Articular chondrocyte of knee joint (primary cell): ENCODE measurements at places on chromosomes 6 and 20. TPM values are rescaled to one million over a fixed set of nuclear protein-coding genes. Genes with fewer than 3 reads are reported as not detected.

The TFAP2A gene
- 0.11 and 0.39 TPM in 2 replicates for total RNA-seq

The ASCC3 gene
- 78.4 and 90.3 TPM in 2 replicates for total RNA-seq

The RALY gene
- 54.9 and 59.5 TPM in 2 replicates for total RNA-seq

The GFOD1 gene
- 2.9 and 3.3 TPM in 2 replicates for total RNA-seq

The LPA gene
- total RNA-seq: not detected in 2 replicates

The LTB gene
- not detected in 2 replicates for total RNA-seq

The RAET1L gene
- not detected in 2 replicates for total RNA-seq

The C4A gene
- 4.0 and 8.2 TPM in 2 replicates for total RNA-seq

The IMPG1 gene
- total RNA-seq: not detected in 2 replicates
